ENCODE measurements at places on chromosomes 13 and 19. TPM values are rescaled to one million over a fixed set of nuclear protein-coding genes. Genes with fewer than 3 reads are reported as not detected.

GRCh38 chr19:28595722-28596480 is 617.0 kb downstream of the UQCRFS1 start:
- no peak for DNase-seq
- no peak overlapping the region for H3K27ac ChIP-seq
- no peak overlapping the region for H3K4me3 ChIP-seq
- no peaks in the 10 kb centered on the region for H3K36me3 ChIP-seq
- no peaks in the 10 kb centered on the region for H3K27me3 ChIP-seq

DNA sequence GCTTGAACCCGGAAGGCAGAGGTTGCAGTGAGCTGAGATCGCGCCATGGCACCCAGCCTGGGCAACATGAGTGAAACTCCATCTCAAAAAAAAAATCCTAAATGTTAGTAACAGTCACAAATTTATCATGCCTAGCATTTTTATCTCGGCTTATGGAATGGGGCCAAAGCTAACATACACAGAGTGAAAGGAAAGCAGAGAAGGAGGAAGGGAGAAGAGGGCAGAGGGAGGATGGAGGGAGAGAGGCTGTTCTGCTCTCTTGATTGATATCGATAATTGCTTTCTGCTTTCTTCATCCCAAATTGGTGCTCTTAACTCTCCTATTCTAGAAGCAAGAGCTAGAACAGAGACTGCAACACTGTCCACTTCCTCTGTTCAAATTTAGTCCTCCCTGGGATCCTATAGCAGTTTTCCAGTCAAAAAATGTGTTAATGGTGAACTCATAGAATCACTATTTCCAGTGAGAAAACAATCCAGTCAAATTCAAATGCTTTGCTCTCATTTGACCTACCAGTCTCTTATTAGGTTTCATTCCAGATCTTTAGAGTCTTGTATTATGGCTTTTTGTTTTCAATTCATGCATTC is 15.8 kb upstream of the TUBGCP3 start:
- H3K27ac ChIP-seq, result no peak overlapping the region
- H3K4me3 ChIP-seq, result no peak overlapping the region
- H3K4me1 ChIP-seq, result peaks cover 12% of the 10 kb centered on the region
- H3K36me3 ChIP-seq, result no peaks in the 10 kb centered on the region
- H3K27me3 ChIP-seq, result no peaks in the 10 kb centered on the region

DNA sequence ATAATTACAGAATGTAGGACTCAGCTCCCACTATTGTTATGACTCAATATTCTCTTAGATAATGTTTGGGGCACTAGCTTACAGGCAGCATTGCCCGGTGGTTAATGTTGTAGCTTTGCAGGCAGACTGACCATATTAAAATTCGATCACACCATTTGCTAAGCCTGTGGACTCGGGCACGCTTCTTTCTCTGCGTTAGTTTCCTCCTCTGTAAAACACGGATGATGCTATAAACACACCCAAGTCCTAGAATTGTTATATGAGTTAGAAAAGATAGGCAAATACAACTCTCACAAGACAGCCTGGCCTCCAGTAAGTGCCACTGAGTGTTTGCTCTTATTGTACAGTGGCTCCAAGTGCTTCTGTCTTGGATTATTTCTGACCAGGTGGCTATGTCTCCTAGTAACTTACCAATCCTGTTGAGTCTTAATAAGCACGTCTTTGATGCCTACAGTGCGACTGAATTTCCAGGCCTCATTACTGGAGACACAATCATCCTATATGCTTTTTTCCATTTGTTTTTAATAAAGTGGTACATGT is 50.0 kb upstream of the ALOX5AP start:
- no peaks in the 10 kb centered on the region for H3K36me3 ChIP-seq
- H3K4me3 ChIP-seq, result no peak overlapping the region
- H3K27ac ChIP-seq, result no peak overlapping the region
- peaks cover 9% of the 10 kb centered on the region for H3K4me1 ChIP-seq
- no peaks in the 10 kb centered on the region for H3K27me3 ChIP-seq
- no peak for DNase-seq

DNA sequence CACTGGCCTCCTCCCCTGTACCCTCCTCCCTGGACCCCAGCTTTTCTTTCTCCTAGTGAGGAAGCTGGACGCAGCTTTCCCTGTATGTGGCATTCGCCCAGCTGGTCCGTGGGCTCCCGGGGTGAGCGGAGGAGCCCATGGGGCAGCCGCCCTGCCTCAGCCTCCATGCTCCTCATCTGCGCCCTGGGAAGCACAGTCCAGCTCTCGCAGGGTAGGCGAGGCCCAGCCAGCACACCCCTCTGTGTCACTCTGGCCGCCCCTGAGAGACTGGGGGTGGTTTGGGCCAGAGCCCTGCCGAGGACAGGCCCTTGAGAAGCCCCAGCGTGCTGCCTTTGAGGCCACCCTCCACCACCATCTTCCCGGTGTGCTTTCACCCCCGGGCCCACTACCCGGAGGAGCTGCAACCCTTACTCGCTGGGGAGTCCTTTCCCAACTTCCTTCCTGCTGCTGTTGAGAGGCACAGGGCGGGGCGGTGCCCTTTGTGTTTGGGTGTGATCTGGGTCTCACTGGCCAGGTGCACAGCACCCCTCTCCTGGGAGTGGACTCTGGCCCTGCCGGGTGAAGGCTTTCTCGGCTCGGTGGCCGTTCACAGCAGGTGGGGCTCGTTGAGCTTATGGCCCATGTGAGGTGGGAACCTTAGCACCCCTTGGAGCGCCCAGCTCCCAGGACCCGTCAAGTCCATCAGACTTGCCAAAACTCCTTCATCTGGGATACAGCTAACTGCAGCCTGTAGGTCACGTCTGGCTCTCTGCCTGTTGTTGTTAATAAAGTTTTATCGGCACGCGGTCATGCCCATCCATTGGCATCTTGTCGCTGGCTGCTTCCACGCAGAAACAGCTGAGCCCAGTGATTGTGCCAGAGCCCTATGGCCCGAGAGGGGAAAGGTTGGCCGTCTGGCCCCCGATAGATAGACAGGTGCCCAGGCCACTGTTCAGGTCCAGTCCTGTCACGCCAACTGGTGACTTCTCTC is 3.2 kb downstream of the NCLN start:
- H3K36me3 ChIP-seq, result peaks cover 28% of the 10 kb centered on the region
- no peak overlapping the region for H3K4me3 ChIP-seq
- peaks cover 69% of the 10 kb centered on the region for H3K4me1 ChIP-seq
- H3K27ac ChIP-seq, result no peak overlapping the region
- DNase-seq, result no peak
- H3K27me3 ChIP-seq, result no peaks in the 10 kb centered on the region

GRCh38 chr19:16420781-16421386 is 50.9 kb downstream of the EPS15L1 start:
- peaks cover 75% of the 10 kb centered on the region for H3K36me3 ChIP-seq
- no peaks in the 10 kb centered on the region for H3K27me3 ChIP-seq
- DNase-seq, result no peak
- H3K27ac ChIP-seq, result no peak overlapping the region

- no peak overlapping the region for H3K27ac ChIP-seq
- H3K4me3 ChIP-seq, result no peak overlapping the region
- no peaks in the 10 kb centered on the region for H3K27me3 ChIP-seq
- DNase-seq, result no peak
Measured at GRCh38 chr13:65597839-65598818, 1632.0 kb downstream of the PCDH9 start.

GRCh38 chr19:47093841-47094240 is 19.7 kb downstream of the ZC3H4 start:
- no peak for DNase-seq
- H3K4me3 ChIP-seq, result no peak overlapping the region
- peaks cover 45% of the 10 kb centered on the region for H3K4me1 ChIP-seq

DNA sequence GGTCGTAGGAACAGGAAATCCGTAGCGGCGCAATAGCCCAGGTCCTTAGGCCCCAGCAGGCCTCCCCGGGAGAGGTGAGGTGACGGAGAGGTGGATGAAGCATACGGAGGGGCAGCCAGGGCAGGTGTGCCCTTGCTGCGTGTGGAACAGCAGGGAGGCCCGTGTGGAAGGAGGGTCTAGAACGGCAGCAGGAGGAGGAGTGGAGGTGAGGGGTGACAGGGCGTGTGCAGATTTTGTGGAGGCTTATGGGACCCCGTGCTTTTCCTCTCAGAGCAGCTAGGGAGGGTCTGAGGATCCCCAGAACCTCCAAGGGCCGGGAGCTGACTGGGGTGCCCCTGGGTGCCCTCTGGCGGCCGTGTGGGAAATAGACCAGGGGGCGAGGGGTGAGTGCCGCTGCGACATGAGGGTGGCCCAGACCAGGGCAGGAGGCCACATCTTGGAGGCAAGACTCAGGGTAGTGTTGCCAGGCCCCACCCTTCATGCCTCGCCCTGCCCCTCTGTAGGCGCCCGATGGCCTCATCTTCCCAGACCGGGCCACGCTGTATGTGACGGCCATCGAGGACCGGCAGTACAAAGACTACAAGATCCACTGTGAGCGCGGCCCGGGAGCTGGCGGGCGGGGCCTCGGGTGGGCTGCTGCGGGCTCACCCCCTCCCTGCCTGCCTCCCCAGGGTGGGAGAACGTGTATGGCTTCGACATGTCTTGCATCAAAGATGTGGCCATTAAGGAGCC is 5.0 kb upstream of the ADM5 start:
- peaks cover 28% of the 10 kb centered on the region for H3K4me1 ChIP-seq
- DNase-seq, result no peak
- peaks cover 63% of the 10 kb centered on the region for H3K36me3 ChIP-seq
- no peak overlapping the region for H3K27ac ChIP-seq
- H3K27me3 ChIP-seq, result no peaks in the 10 kb centered on the region

DNA sequence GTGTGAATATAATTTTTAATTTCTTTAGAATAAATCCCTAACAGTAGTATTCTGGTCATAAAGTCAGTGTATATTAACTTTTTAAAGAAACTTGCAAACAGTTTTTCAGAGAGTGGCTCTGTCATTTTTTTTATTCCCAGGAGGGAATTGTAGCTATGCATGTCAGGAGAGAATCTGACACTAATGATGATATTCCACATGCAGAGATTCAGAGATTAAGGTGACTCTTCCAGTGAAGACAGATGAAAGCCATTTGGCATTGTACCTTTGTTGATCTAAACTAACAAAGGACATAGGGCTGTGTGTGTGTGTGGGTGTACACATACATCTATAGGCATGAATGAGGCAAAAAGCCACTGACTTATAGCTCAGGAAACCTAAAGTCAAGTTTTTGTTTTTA is 99.9 kb downstream of the TNFSF13B start:
- H3K4me3 ChIP-seq, result no peak overlapping the region
- H3K36me3 ChIP-seq, result no peaks in the 10 kb centered on the region

DNA sequence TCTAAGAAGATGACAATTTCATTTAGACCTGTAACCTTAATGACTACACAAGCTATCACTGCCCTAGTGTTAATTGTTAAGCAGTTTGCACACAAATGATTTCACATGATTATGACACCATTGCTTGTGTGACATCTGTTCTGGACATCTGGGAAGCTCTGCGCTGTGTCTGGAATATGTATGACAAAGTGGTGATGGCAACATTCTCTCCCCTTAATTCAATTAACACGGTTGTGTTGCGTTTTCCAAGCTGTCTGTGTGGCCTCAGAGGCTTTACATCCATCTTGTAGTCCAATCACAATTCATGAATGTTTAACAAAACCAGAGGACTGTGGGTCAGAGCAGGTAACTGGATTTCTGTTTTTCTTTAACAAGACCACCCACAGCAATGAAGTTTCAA is 204.4 kb downstream of the COG6 start:
- no peak overlapping the region for H3K4me3 ChIP-seq
- H3K27ac ChIP-seq, result no peak overlapping the region
- peaks cover 7% of the 10 kb centered on the region for H3K27me3 ChIP-seq
- DNase-seq, result no peak

DNA sequence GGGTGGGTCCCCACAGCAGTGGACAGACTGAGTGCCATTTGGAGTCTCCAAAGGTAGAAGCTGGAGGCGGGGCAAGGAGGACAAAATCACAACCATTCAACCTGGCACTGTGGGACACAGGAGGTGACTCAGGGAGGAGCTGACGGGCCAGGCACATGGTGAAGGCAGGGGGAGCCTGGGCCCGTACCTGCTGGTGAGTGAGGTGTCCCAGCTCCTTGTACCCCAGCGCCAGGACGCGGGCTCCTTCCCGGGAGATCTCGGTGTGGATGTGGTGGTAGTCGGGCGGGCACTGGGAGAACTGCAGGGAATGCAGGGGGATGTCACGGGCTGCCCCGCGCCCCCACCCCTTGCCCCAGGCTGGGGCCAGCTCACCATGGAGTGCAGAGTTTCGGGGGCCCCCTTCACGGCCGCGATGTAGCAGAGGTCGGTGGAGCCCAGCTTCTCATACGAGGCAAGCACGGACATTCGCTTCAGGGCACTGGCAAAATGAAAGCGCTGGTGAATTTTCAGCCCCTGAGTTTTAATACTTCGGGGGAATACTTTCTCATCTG is 9.8 kb downstream of the ATP13A1 start:
- H3K4me1 ChIP-seq, result no peaks in the 10 kb centered on the region
- peaks cover 98% of the 10 kb centered on the region for H3K36me3 ChIP-seq
- no peak overlapping the region for H3K27ac ChIP-seq
- no peaks in the 10 kb centered on the region for H3K27me3 ChIP-seq
- DNase-seq, result no peak

- no peaks in the 10 kb centered on the region for H3K36me3 ChIP-seq
- H3K27ac ChIP-seq, result no peak overlapping the region
- peaks cover 55% of the 10 kb centered on the region for H3K4me1 ChIP-seq
- no peak for DNase-seq
Measured at GRCh38 chr19:2612619-2613249, 89.8 kb downstream of the GNG7 start.

GRCh38 chr19:49518033-49518432 is 5.6 kb downstream of the FCGRT start:
- H3K4me3 ChIP-seq, result no peak overlapping the region
- DNase-seq, result no peak
- H3K36me3 ChIP-seq, result peaks cover 2% of the 10 kb centered on the region
- peaks cover 26% of the 10 kb centered on the region for H3K4me1 ChIP-seq

ZNF541 gene
- total RNA-seq, result 0.81 TPM

GAPDHS gene
- not detected for total RNA-seq

PEAK3 gene
- total RNA-seq, result not detected

PSG6 gene
- total RNA-seq, result not detected

NPAS1 gene
- 1.1 TPM for total RNA-seq

All from CD4-positive, alpha-beta T cell (primary cell).